ENCODE measurements at places on chromosomes 5 and 9.

DNA sequence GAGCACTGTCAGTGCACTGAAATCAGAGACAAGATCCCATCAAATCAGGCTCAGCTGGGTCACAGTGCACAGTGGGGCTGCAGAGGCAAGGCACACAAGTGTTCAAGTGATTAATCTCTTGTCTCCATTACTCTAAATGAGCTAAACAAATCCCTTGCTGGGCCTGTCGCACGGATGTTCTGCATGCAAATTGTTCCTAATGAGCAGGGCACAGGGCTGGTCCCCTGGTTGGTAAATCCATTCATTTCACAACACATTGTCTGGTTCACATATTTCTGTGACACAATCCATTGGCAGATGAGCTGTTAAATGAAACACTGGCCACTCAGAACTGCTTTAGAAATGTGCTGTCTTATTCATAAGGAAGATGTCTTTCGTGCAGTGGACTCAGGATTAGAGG is 167.9 kb upstream of the BRINP1 start:
- DNase-seq = no peak

- DNase-seq = peak; percentile 23
Measured at GRCh38 chr9:133619791-133620190, 10.6 kb upstream of the FAM163B start.

- no peak for DNase-seq
Measured at GRCh38 chr5:108515517-108516105, 133.7 kb upstream of the FBXL17 start.

DNA sequence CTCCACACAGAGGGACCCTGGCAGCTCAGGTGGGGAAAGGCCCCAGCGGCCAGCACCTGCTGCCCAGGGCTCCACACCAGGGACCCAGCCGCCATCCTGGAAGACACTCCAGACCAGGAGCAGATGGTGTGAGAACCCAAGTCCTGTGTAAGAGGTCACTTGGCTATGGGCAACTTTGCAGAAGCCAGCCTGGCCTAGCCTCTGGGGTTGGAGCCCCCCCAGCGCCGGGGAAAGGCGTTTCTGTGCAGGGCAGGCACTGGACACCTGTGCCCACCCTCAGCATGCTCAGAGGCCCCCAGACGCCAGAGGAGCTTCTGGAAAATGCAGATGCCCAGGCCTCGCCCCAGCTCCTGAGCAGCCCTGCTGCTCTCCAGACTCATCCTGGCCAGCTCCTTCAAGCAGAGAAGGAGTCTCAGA is 34.0 kb downstream of the RASGEF1C start:
- DNase-seq = no peak

DNA sequence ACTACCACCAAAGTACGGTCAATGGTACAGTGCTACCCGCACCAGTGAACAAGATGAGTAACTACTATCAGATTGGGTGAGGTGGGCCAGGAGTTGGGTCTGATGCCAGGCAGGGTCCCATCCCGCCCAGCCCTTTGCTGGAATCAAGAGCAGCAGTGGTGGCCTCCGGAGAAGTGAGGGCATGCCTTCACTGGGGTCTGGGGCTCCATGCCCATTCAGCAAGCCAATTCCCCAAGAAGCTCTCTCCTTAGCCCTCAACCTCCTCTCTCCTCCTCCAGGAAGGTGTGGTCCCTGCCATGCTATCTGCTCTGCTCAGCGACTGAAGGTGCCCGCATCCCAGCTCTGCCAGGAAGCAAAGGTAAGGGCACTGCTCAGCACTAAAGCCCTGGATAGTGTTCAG is 62.7 kb upstream of the CPLX2 start:
- no peak for DNase-seq

GRCh38 chr5:181088289-181088688 is 42.7 kb downstream of the OR2V1 start:
- no peak for DNase-seq

DNA sequence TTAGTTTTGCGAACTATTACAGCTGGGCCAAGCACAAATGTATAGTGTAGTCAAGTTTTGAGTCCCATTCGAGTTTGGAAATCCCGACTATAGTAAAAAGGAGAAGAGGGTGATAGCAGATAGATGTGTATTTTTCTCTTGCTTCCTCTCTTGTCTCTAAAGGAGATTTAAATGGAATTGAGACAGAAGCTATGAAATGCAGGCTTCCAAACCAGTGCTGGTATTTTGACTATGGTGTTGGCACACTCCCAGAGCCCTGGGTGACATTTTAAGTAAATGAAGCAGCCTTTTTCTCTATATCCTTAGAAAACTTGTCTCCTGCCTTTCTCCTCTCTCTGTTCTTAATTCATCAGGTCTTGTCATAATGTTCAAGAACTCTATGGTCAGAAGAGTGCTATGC is 17.7 kb upstream of the AUH start:
- no peak for DNase-seq

Measured in stimulated activated CD4-positive, alpha-beta T cell treated with anti-CD3 and anti-CD28 coated beads, Interleukin-1b, Interleukin-23, amount 100 ng/mL, for 1 hour (primary cell).